ENCODE measurements at places on chromosomes 5 and 9.

DNA sequence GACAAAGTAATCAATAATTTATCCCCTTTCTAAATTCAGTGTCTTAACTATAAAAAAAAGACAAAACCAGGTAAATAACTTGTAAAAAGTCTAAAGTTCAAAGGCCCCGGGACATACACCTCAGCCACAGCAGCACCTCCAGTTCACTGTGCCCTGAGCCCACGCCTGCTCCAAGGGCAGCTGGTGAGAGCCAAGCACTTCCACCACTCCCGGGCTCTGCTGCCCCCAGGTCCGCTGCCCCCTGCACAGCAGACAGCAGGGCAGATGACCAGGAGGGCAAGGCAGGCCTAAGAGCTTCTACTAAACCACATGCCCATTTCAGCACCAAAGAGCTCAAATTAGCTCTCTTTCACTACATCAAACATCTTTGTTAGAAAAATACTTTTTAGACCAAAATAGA is 91.9 kb downstream of the CAMSAP1 start:
- no peak for DNase-seq

- DNase-seq: no peak
Observed at GRCh38 chr5:113807427-113807991, 294.0 kb downstream of the YTHDC2 start.

- no peak for DNase-seq
Observed at GRCh38 chr5:30041831-30042385, 1151.6 kb upstream of the CDH6 start.

DNA sequence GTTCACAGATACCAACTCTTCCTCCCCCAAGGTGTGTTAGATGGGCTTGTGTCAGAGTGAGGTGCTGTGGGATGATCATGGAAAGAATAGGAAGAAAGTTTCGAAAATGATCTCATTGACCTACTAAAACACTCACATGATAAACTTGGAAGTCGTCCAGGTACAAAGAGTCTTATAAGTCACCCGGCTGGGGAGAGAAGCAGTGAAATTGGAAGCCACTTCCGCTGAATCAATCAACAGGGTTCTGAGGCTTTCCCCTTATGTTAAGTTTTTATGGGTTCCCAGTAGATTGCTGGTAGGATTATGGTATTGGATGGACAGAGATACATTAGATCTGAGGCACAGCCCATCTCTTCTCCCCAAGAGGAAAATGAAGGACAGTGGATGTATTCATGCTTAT is 218.8 kb upstream of the MSX2 start:
- no peak for DNase-seq

GRCh38 chr9:27673641-27674040 is 100.4 kb upstream of the C9orf72 start:
- no peak for DNase-seq

DNA sequence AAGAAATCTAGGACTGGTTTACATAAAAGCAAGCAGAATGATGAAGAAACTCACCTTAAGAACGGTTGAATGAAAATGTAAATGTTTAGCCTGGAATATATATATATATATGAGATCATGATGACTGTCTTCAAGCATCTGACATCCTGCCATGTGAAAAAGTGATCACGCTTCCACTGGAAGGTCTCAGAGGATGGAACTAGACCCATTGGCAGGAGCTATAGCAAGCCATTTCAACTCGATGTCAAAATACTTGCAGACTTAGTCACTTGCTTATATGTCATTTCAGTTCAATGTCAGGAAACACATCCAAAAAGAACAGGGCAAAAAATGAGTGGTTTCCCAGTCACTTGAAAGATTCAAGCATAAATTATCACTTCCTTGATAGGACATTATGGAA is 22.2 kb upstream of the TMEM161B start:
- DNase-seq: no peak

- DNase-seq: no peak
Observed at GRCh38 chr5:72543811-72544210, 36.6 kb upstream of the ZNF366 start.

Data from NCI-H2081 (cell line).